Nephron progenitor cell (in vitro differentiated cells): ENCODE measurements at places on chromosomes 16 and 17.

GRCh38 chr16:49491771-49492761, 118.5 kb downstream of the C16orf78 start:
- peak; percentile 81 for DNase-seq

- no peak for DNase-seq
These were observed 25.8 kb upstream of the GINS3 start for GRCh38 chr16:58366247-58367031.

DNA sequence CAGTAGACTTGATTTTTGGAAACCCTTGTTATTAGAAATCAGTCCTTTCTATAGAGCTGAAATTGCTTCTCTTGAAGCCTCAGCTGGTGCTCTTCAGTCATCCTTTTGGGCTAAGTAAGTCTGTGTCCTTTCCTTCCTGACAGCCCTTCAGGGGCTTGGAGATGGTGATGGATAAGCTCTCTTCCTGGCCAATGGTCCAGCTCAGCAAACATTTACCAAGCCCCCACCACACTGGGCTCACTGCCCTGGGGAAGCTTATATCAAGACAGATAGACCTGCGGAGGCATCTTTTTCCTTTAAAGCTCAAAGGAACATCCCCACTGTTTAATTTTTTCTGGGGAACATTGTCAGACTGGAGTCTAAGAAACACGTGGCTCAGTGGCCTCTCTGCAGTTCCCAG, 139.6 kb downstream of the HAPSTR1 start:
- no peak for DNase-seq

GRCh38 chr17:73286863-73287296, 24.9 kb downstream of the CDC42EP4 start:
- no peak for DNase-seq

GRCh38 chr17:79556271-79556670, 54.6 kb downstream of the RBFOX3 start:
- no peak for DNase-seq

GRCh38 chr16:50068550-50068949, 2.8 kb downstream of the HEATR3 start:
- no peak for DNase-seq

GRCh38 chr16:81592353-81592866, 147.8 kb downstream of the CMIP start:
- DNase-seq, result no peak

- no peak for DNase-seq
These were observed 544.6 kb downstream of the CDH13 start for GRCh38 chr16:83171396-83171795.

DNA sequence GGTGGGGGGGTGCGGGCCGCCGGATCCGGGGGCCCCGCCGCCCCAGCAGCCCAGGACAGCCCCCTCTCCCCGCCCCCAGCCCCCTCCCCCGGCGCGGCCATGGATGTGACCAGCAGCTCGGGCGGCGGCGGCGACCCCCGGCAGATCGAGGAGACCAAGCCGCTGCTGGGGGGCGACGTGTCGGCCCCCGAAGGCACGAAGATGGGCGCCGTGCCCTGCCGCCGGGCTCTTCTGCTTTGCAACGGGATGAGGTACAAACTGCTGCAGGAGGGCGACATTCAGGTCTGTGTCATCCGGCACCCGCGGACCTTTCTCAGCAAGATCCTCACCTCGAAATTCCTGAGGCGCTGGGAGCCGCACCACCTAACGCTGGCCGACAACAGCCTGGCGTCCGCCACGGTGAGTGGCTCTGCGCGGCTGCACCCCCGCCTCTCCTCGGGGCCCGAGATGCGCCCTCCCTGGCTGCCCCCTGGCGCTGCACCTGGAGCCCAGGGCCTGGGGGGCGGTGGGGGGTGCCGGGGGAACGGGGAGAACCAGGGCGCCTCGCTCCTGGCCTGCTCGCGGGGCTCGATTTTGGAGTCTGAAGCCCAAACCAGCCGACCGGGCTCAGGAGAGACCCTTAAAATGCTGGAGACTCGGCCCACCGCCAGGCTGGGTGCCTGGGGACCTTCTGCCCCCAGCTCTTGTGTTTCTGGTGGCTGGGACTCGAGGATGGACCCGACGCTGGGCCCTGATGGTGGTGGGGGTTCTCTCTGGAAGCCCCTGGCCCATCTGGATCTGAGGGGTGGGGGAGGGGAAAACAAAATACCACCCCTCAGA, 744 bp downstream of the CMIP start:
- peak; percentile 55 for DNase-seq

- no peak for DNase-seq
These were observed 12.4 kb upstream of the CACNG4 start for GRCh38 chr17:66952031-66952524.

DNA sequence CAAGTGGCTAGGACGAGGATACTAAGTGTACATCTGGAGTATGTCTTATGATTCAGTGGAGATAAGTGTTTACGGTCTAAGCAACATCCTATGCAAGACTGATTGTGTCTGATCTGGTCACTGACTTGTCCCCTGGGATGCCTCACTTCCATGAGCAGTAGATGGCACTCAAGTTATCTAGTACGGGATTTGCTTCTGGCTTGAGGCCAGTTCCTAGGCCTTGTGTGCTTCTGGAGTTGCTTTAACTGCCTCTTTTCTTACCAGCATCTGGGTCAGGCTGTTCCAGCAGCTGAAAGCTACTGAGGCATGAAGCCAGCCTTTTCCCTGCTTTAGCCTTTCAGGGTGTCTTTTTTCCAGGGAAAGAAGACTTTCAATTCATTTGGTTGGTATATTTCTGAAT, 23.0 kb downstream of the SUPT6H start:
- DNase-seq, result no peak

DNA sequence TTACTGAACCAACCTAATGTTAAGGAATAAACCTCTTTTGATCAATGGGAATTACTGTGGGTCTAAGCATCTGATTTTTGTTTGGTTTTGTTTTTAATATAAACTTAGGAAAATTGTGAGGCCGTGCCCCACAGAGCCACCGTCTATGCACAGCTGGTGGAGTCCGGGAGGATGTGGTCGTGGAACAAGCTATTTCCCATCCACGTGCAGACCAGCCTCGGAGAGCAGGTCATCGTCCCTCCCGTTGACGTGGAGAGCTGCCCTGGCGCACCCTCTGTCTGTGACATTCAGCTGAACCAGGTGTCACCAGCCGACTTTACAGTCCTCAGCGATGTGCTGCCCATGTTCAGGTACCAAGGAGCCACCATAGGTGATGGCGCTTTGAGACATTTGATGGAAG, 28.4 kb downstream of the PRMT7 start:
- DNase-seq, result no peak

DNA sequence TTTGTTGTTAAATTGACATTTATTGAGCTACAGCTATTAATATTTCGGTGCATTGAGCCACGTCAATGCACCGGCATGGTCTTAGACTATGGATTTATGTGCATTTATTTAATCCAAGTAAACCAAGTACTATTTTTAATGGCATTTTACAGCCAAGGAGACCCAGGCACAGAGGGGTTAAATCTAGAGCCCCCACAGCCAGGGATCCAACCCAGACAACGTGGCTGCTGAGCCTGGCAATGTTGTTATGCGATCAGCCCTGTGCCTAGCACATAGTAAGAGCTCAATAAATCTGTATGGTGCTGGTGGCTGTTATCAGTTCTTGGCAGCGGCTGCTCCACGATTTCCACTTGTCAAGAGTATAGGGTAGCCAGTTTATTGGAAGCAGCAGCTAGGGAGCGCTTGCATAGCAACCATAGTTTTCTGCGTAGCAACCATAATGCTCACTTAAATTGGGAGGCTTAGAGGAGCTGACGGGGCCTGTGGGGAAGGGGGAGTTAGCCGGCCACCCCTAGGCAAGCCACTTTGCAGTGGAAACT, 541 bp upstream of the RBBP6 start:
- no peak for DNase-seq

- no peak for DNase-seq
These were observed 22.9 kb upstream of the ZCCHC14 start for GRCh38 chr16:87515475-87516330.

- DNase-seq, result no peak
These were observed 28.6 kb downstream of the PMP22 start for GRCh38 chr17:15236281-15237105.

- no peak for DNase-seq
These were observed 56.3 kb upstream of the IL34 start for GRCh38 chr16:70589998-70590471.

DNA sequence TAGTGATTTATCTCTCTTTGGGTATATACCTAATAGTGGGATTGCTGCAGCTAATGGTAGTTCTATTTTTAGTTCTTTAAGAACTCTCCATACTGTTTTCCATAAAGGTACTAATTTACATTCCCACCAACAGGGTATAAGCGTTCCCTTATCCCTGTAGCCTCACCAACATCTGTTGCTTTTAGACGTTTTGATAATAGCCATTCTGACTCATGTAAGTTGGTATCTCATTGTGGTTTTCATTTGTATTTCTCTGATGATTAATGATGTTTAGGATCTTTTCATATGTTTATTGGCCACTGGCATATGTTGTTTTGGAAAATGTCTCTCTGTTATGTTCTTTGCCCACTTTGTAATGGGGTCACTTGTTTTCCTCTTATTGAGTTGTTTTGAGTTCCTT, 88.5 kb upstream of the ZNF267 start:
- DNase-seq, result no peak

DNA sequence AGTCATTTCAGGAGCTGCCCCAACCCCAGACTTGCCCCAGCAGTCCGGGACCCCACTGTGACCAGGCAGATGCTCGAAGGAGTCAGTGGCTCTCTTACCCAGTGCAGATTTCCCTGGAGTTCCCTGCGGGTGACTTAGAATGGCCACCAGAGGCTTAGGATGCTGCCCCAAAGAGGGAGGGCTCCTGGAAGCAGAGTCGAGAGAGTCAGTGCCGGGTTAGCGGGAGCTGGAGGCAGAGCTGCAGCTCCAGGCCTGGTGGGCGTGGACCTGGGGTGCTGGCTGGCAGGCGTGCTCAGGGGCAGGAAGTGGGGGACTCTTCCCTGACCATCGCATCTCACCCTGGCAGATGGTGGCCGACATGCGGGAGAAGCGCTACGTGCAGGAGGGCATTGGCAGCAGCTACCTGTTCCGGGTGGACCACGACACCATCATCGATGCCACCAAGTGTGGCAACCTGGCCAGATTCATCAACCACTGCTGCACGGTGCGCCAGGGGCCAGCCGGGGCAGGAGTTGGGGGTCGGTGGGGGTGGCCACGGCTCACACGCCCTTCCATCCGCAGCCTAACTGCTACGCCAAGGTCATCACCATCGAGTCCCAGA, 1.6 kb upstream of the HSD3B7 start:
- no peak for DNase-seq

DNA sequence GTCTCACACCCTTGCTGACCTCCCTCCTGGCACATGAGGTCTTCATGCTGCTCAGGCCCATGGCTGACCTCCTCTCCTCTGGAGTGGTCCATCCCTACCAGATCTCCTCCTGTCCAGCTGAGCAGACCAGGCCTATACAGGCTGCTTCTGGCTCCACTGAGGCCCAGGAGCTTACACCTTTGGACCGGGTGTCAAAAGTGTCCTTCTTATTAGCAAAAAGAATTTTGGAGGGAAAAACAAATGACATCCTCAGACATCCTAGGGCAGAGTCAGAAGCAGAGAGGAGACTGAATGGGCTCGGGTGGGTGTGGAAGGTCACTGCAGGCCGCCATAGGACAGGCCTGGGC, 38.1 kb downstream of the WSB1 start:
- no peak for DNase-seq

GRCh38 chr17:8315764-8316217, 5.8 kb downstream of the ARHGEF15 start:
- DNase-seq, result peak; percentile 47

- no peak for DNase-seq
These were observed 345.8 kb downstream of the SOX9 start for GRCh38 chr17:72466606-72467005.

DNA sequence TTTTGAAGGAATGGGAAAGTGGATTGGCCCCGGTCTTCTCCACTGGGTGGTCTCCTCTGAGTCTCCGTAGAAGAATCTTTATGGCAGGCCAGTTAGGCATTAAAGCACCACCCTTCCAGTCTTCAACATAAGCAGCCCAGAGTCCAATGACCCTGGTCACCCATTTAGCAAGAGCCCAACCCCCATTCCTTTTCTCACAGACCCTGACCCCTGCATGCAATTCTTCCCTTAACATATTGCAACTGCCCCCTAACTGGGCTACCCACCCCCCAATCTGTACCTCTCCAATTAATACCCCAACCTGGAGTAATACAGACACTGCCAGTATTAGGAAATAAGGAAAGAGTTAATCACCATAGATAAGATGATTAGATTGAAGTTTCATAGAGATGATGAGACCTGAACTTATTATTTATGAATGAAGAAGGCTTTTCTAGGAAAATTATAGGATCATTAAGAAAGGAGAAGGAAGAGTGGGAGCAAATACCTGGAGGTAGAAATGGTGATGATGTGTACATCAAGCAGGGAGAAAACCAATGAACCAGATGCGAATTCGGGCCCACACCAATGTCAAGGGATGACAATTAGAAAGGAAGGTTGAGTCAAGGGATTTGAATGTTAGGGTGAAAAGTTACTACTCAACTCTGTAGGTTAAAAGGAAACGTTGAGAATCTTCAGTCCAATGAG, 2.4 kb downstream of the CCL2 start:
- no peak for DNase-seq

DNA sequence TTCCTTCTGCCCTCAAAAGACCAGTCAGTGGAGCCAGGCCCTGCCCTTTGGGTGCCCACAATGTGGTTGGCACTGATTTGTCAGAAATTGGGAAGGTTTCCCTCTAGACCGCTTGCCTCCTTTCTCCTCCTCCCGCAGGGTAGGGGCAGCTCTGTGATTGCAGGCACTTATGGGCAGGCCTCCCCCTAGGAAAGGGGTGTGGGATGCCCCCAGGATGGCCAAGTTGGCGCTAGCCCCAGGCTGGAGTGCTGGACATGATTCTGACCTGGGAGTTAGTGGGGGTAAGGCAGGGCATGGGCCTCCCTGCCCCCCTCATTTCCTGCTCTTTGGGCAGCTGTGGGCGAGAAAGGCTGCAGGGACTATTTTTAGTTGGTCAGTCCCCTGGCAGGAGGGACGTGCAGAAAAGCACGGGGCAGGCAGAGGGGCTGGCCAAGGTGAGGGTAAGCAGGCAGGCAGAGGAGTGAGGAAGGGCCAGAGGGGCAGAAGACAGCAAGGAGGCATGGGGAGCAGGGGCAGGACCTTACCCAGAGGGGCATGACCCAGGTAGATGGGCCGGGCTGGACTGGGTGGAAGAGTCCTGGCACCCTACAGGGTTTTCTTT, 3.3 kb downstream of the RARA start:
- no peak for DNase-seq

- DNase-seq, result no peak
These were observed 140.4 kb downstream of the ENGASE start for GRCh38 chr17:79214940-79215604.

GRCh38 chr16:17407321-17407720, 63.4 kb downstream of the XYLT1 start:
- no peak for DNase-seq
